Camera-type eye (tissue), 1 donor: ENCODE measurements at places on chromosomes 4 and X. TPM values are rescaled to one million over a fixed set of nuclear protein-coding genes. Genes with fewer than 3 reads are reported as not detected.

Gene NUP62CL
- 6.1 TPM for total RNA-seq

Gene PF4V1
- total RNA-seq, result not detected

Gene FAM236B
- not detected for total RNA-seq

Gene ZNF280C
- total RNA-seq, result 9.8 TPM

Gene HSD17B13
- total RNA-seq, result 0.27 TPM

Gene PABPC5
- total RNA-seq, result 8.4 TPM
